ENCODE measurements at places on chromosomes 12 and 14.

DNA sequence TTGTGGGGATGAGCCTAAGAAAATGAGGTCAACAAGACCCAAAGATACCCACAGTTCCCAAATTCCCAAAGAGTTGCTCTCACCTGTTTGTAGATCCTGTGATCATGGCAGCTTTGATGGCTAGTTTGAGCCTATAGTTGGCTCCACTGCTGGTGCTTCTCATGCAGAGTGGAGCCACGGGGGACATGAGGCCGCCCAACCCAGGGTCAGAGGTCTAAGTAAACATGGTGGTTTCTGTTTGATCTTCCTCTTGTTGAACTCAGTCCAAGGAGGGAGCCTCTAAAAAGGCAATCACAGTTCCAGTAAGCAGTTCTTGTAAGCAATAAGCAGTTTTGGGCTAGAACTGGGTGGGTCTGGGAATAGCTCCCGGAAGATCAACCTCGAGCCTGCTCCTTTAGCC lies 125.6 kb upstream of the DHRS4 start:
- DNase-seq: no peak

- no peak for DNase-seq
Observed at GRCh38 chr14:22494486-22495135, 94.4 kb downstream of the DAD1 start.

GRCh38 chr12:109716512-109717389 lies 3.1 kb downstream of the FAM222A start:
- DNase-seq: no peak

GRCh38 chr12:26833743-26834490 lies 923 bp upstream of the ITPR2 start:
- DNase-seq: no peak

- DNase-seq: no peak
Observed at GRCh38 chr12:132904718-132905328, 17.4 kb upstream of the CHFR start.

DNA sequence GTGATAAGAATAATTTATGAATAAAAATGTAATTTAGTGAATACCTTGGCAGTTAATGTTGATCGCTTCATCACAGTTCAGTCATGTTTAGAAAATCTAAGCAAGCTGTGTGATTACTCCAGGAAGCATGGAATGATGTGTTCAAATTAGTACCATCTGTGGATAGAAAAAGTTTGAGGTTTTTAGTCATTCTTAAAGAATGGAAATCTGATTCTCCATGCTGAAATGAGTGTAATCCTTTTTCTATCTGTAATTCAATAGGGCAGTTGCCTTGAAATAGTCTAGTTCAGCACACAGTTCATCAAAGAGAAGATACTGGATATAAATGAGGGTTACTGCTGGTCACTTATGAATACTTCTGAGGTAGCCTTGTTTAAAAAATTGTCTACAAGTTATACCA lies 127.2 kb upstream of the MYF6 start:
- no peak for DNase-seq

- no peak for DNase-seq
Observed at GRCh38 chr12:68871921-68872320, 61.0 kb downstream of the CPM start.

DNA sequence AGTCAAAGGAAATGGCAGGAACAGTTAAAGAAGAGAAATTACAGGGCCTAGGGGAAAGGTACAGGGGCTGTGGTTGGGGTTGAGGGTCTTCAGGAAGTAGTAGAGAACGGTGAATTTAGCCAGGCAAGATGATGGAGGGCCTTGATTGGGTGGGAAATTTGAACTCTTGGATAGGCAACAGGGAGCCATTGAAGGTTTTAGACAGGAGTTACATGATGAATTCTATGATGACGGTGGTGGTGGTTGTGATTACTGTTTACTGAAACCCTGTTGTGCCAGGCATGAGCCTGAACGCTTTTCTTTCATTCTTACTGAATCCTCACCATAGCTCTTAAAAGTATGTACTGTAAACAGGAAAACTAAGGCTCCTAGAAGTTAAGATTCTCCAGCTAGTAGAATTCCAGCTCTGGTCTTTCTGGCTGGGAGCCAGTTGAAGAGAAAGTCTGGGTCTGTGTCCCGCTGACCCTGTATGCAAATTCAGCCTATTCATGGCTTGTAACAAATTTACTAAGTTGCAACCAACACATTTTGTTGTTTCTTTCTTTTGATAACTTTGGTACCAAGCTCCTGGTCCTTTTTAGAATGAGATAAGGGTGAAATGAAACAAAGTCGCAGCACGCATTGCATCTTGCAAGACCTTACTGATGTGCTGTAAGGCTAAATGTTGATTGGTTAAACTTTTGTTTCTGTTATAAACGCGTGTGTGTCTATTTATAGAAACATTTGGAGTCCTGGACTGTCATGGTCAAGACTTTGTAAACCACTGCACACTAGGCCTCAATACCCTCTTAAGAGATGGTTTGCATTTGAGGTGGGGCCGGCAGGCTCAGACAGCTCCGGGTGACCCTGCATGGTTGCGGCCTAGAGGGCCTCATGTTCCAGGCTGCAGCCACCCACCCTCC lies 6.0 kb downstream of the ORAI1 start:
- DNase-seq: no peak

DNA sequence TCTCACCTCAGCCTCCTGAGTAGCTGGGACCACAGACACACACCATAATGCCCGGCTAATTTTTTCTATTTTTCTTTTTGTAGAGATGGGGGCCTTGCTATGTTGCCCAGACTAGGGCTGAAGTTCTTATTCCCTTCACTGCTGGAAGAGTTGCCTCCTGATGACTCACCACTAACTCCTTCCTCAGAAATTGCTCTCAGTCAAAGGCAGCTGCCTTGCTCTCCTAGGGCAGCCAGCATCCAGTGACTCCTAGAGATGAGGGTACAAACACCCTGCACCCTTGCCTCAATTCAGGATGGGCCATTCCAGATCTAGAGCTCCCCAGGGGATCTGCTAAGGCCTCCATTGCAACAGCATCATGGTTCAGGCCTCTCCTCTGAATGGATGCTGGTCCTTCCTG lies 54.0 kb upstream of the RASSF8 start:
- DNase-seq: no peak

GRCh38 chr14:71498212-71498611 lies 434.0 kb upstream of the RGS6 start:
- DNase-seq: no peak

- DNase-seq: no peak
Observed at GRCh38 chr14:81268016-81268416, 47.3 kb upstream of the GTF2A1 start.

DNA sequence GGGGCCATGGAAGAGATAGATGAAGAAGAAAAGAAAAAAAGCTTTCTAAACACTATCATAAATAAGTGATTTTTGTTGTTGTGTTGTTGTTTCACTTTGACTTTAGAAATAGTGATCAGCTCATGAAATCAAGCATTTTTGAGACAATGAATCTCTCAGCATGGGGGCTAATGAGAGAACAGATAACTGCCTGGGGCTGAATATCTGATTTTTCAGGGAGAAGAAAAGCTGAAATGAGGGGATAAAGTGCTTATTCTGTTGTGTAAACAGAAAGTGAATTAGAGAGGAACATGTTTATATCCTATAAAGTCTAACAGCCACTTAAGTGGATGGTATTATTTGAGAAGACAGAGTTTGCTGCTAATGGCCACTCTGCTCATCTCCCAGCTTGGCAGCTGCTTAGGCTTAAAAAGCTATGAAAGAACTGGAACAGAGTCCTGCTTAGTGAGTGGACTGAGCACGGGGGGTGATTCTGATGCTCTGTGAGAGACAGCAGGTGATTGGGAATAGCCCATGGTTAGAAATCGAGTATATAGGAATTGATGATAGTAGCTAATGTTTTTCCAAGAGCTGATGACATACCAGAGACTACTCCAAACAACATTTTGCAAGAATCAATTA lies 646.1 kb upstream of the TMEM132C start:
- no peak for DNase-seq

DNA sequence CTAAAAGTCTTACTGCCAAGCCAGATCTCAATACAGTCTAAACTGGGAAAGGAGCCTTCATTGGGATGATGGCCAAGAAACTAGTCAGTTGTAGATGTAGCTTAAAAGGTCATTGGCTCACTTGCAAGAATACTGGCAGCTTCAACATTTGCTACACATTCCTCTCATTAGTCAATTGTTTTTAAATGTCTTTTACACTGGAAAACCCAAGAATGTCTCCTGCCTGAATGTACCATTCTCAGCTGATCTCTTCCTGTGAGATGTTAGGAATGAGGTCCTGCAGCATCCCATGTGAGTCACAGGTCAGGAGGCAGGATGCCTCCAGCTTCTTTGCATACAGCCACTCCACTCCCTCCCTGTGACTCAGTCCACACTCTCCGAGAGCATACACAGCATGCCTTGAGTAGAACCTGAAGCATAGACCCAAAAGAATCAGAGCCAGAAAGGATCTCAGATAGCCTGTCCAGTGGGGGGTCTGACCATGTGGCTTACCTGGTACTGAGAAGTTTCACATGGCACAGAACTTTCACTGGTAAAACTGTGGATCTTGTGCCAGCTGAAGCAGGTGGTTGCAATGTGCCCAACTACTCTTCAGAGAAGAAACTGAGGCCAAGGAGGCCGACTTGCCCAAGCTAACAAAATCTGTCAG lies 56.0 kb upstream of the HECTD1 start:
- no peak for DNase-seq

DNA sequence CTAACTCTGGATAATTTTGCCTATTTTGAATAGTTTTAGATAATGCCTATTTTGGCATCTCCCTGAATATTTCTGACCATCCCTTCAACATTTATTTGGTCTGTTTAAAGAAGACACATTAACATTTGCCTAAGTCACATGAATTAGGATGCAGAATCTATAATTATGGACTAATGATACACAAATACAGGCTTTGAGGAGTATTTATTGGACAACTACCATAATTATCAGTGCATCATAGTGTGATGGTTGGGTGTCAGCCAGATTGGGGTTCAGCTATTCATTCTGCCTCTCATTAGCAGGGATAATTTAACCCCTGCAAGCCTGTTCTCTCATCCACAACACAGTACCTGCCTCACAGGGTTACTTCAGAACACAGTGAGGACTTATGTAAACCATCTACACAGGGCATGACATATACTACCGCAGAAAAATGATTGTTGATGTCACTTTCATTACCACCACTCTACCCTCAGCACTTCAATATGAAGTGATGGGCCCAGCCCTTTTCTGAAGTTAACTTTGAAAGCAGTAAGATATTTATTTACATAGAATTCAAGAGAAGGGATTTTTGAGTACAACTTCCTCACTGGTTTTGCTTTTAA lies 14.4 kb downstream of the PRKCH start:
- no peak for DNase-seq

DNA sequence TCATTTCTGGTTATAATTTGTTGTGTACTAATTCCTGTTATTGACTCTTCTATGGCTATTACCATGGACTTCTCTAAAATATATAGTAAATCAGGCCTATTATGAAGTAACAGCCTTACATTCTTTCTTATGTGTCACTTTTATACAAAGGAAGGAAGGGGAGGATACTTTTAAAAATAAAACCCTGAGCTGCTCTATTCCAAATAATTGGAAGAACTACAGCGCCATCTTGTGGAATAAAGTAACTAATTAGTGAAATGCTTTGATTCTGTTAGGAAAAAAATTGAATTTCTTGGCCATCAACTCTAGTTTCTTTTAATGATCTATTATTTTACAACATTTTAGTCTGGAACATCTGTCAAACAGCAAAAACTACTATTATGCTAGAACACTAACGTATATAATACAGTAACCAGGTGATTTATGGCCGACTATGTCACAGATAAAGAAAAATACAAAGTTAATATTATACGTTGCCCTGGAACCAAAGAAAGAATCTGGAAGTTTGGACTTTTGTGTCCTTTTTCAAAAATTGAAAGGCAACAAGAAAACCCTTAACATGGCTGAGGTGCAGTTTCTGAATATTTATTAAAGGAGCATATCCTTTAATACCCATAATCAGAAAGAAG lies 55.0 kb upstream of the NELL2 start:
- no peak for DNase-seq

DNA sequence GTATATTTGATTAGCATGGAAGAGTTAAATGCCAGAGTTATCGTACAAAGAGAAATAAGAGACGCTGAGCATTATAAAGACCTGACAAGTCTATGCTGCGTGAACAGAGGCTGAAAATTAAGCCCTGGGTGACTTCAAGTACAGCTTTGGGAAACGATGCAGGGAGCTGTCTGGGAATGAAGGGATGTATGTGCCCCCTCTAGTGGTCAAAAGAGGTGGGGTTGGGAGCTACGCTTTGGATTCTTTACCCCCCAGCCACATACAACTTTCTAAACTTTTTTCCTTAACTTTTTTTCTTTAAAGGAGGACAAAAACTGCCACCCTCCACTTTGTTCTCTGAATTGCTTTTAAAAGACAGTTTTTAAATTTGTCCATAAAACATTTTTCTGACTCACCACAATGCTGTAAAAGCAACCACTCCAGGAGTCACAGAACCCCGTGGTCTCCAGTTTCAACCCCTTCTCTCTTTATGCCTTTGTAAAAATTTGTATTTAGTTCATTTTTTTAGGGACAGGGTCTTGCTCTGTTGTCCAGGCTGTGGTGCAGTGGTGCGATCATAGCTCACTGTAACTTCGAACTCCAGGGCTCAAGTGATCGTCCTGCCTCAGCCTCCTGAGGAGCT lies 59.4 kb downstream of the ZNF664 start:
- no peak for DNase-seq

GRCh38 chr14:73237786-73238423 lies 599 bp downstream of the PAPLN start:
- DNase-seq: no peak

Data from esophagus squamous epithelium (tissue), 5 donors.